NCI-H1048 (cell line): ENCODE measurements at places on chromosomes 6 and 20.

GRCh38 chr6:93391965-93392364 is 27.4 kb downstream of the EPHA7 start:
- no peak for DNase-seq

DNA sequence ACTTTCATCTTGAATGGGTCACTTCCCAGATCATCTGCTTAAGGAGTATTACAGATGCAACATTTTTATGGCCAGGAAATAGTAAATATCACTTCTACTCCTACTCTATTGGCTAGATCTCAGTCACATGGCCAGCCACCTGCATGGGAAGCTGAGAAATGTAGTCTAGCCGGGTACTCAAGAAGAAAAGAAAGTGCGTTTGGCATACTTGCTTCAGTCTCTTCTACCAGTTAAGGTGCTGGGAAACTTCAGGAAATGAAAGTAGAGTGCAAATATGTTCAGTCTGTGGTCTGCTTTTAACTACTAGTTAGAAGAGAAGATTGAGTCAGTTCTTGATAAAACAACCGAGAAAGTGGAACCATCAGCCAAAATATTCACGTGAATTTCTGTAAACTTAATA is 129.2 kb downstream of the PDSS2 start:
- DNase-seq, result no peak

- no peak for DNase-seq
These were observed 683.0 kb upstream of the MANEA start for GRCh38 chr6:94894300-94894699.

GRCh38 chr6:11653028-11653583 is 115.6 kb downstream of the TMEM170B start:
- DNase-seq, result no peak

DNA sequence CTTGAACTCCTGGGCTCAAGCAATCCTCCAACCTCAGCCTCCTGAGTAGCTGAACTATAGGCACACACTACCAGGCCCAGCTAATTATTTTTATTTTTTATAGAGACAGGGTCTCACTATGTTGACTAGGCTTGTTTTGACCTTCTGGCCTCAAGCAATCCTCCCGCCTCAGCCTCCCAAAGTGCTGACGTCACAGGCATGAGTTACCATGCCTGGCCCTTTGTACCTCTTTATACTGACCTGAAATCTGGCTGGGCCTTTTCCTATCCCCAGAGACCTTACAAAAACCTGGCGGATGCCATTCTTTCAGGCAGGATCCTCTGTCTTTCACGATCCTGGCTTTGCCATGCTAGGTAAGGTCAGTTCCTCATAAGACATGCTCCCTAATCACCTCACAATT is 11.5 kb downstream of the WFDC3 start:
- DNase-seq, result no peak

- no peak for DNase-seq
These were observed 45.6 kb upstream of the RAB23 start for GRCh38 chr6:57267586-57268293.

- no peak for DNase-seq
These were observed 13.5 kb upstream of the HLA-DQA1 start for GRCh38 chr6:32623693-32624092.

GRCh38 chr6:167731216-167731615 is 95.5 kb upstream of the AFDN start:
- no peak for DNase-seq

- no peak for DNase-seq
These were observed 103.3 kb upstream of the AGPAT4 start for GRCh38 chr6:161377116-161377515.
